ENCODE measurements at places on chromosomes 6 and 20. TPM values are rescaled to one million over a fixed set of nuclear protein-coding genes. Genes with fewer than 3 reads are reported as not detected.

Gene HDDC2
- 88.8 TPM for total RNA-seq

GRCh38 chr6:104941729-104942091 is 15.2 kb upstream of the LIN28B start:
- DNase-seq, result no peak

GRCh38 chr6:31702405-31702818 is 712 bp downstream of the ABHD16A start:
- no peak for DNase-seq

- peak; percentile 64 for DNase-seq
Measured at GRCh38 chr20:22586645-22587310, 2.4 kb upstream of the FOXA2 start.

DNA sequence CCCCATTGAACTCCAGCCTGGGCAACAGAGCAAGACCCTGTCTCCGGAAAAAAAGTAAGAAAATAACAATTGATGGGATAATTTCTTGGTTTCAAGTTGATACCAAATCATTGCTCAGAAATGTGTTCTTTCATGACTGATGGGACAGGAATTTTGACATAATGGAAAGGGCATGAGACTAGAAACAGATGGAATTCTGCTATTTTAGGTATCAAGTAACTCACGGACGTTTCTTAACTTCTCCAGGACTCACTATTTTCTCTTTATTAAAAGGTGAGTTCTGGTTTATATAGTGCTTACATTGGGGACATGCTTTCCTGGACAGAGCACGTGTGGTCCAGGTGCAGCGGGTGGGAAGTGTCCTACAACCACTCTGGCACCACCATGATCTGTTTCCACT is 6.0 kb upstream of the DSP start:
- no peak for DNase-seq

DNA sequence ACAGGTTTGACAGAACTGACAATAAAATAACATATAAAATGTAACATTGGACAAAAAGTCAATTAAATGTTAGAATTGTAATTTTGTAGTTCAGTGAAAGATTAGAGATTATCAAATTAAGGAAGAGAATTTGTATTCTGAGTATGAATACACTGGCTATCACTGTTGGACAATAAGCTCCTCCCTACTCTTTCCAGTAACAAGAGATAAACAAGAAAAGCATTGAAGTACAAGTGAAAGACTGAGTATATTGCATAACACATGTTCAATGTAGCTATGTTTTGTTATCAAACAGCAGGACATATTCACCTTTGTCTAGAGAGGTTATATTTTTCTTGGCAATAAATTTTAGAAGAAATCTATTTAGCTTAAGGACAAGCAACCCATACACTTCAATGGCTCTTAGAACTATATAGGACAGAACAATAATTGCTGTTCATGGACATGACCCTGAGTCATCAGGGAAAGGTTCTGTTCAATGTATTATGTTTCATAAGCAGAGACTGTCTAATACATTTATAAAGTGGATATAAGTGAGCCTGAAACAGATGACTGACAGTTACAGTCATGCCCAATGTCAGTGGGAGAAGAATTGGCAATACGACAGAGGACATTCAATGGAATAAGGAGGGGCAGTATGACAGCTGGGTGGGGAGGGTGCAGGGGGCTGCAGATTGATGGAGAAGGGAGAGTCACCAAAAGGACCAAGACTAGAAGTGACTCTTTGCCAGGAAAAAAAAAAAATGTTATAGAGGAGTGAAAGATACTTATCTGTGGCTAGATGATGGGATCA is 520.4 kb downstream of the FRK start:
- no peak for DNase-seq

Gene FGD2
- not detected for total RNA-seq

DNA sequence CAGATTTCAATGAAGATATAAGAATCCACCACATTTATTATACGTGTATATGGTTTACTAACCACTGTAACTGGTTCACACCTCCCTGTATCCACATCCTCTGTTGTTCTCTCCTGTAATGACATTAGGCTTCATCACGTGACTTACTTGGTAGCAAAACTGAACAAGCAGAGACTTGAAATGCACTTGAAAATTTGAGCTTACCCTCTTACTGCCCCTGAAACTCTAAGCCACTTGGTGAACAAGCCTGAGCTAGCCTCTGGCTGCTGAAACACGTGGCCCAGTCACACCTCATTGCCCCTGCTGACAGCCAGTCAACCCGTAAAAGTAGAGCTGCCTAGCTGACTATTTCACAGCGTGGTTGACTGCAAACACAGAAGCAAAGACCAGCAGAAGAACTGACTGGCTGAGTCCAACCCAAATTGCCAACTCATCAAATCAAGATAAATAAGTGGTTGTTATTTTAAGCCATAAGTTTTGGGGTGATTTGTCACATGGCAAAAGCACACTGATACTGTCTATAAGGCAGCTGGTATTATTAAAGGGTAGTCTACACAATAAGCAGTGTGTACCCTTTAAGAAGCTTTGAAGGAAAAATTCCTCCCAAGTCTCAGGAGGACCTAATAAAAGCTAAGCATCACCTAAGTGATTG is 109.0 kb downstream of the RALGAPA2 start:
- DNase-seq, result no peak

DNA sequence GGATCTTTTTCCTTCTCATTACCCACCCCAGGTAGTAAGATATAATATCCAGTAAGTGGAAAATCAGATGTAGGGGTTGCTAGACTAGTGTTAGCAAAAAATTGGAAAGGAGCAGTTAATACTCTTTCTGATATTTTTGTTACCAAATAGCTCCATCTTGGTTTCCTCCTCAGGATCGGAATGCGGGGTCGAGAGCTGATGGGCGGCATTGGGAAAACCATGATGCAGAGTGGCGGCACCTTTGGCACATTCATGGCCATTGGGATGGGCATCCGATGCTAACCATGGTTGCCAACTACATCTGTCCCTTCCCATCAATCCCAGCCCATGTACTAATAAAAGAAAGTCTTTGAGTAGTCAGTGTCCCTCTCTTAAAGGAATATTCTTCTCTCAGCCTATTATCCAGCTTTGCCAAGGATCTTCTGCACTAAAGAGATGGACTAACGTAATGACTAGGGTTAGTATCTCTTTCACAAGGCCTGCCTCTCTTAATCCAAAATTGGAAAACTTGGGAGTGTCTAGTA is 1.5 kb downstream of the ROMO1 start:
- DNase-seq, result no peak

Gene AGPAT1
- 37.4 TPM for total RNA-seq

DNA sequence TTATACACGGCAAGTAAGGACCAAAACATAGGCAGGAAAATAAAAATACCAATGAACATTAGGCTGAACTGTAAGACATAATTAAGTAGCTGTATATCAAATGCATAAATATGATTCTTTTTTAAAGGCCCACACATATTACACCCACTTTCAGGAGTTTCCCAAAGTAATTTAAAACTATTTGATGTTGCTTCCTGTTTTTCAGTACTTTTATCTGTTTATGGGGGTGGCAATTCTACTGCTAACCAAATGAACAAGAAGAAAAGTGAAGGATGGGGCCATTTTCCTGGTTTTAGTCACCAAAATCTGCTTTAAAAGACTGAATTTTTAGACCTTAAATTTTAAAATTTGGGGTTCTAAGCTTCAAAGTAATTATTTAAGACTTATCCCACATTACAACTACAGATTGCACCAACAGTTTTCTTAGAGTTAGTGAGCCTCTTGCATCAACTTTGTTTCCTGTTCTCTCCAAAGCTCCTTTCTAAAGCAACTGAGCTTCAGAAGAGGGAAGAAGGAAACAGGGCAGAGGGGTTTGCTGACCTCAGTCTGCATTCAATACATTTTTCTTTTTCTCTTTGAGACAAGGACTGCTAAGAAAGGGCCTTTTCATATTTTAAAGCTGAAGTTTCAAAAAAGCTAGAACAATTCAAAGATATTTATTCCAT is 191.0 kb downstream of the BACH2 start:
- DNase-seq, result no peak

DNA sequence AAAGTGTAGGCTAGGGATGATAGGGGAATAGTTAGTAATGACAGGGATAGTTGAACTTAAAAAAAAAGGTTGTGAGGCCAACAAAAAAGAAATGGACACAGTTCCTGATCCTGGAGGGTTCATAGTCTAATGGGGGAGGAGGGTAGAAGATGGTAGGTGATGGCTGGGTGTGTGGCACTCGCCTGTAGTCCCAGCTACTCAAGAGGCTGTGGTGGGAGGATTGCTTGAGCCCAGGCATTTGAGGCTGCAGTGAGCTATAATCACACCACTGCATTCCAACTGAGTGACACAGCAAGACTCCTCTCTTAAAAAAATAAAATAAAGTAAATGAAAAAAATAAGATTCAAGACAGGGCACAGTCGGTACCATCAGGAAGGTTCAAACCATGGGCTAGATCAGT is 2.4 kb upstream of the MICB start:
- DNase-seq, result peak; percentile 87

GRCh38 chr6:54085541-54085940 is 25.7 kb upstream of the MLIP start:
- peak; percentile 12 for DNase-seq

Gene TMEM217
- 0.40 TPM for total RNA-seq
